ENCODE measurements at places on chromosomes 5 and 9.

DNA sequence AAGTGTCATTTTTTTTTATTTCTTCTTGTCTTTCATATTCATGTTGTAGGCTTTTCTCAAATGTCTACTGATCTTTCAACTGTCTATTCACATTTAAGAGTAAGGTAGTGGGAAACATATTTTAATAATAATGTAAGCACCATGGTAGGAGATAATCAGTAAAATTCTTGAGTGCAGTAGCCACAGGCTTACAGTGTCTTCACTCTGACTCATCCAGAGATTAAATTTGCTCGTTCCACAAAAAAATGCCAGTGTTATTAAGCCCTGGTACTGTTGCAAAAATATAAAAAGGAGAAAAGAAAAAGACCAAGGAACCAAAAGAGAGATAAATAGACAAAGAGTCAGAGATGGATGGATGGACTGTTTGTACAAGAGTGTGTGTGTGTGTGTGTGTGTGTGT lies 43.0 kb downstream of the PARP8 start:
- DNase-seq = no peak

GRCh38 chr5:66113160-66113559 lies 30.9 kb upstream of the SREK1 start:
- no peak for DNase-seq

- no peak for DNase-seq
Measured at GRCh38 chr9:104765138-104765537, 1.2 kb downstream of the NIPSNAP3B start.

DNA sequence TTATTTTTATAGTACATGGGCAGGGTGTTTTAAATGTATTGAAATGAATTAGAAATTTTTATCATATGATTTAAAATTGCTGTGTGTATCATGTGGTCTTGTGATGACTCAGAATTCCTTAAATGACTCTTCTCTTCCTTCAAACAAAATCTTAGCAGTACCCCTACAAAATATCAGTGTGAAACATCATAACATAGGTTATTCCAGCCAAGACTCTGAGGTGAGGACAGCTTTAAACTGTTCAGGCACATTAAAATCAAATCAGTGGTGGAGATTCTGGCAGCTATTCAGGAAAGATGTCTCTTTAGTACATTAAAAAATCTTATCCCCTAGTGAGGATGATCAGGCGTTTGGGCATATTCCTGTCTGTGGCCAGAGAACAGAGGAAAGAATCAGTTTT lies 174.0 kb downstream of the MAN2A1 start:
- no peak for DNase-seq

DNA sequence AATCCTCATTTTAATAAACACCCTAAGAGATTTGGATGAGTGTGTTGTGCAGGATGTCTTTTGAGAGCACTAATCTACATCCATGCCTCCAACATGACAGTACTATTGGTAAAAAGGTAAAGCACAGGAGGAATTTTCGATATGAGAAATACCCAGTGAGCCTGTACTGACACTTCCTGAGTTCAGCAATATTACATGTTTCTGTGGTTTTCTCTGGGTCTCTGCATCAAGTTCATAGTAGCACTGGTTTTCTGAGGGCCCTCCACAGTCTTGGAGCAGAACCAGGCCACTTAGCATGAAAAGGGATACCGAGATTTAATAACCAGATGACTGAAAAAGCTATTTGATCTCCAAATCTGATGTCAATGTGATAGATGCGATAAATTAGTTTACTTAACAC lies 524.1 kb downstream of the TMEM38B start:
- no peak for DNase-seq

GRCh38 chr5:1754531-1755220 lies 45.0 kb downstream of the MRPL36 start:
- no peak for DNase-seq

DNA sequence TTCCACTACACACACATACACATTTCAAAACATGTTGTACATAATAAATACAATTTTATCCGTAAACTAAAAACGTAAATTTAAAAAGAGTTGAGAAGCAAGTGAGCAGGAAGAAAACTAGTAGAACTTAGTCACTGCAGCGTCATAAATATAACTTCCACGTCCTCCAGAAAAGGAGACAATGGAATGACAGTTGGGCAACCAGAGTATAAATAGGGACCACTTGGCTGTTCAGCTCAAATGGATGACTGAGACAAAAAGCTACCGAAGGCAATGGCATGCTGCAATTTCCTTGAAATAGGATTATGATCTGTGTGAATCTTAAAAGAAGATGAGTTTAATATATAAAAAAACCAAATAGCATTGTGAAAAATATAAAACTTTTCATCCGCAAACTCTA lies 438.5 kb upstream of the RGMB start:
- no peak for DNase-seq

GRCh38 chr5:146313027-146313426 lies 25.6 kb upstream of the POU4F3 start:
- no peak for DNase-seq

GRCh38 chr5:68395926-68396511 lies 180.5 kb downstream of the PIK3R1 start:
- peak; percentile 33 for DNase-seq

GRCh38 chr9:107153336-107153735 lies 129.7 kb upstream of the RAD23B start:
- no peak for DNase-seq

- no peak for DNase-seq
Measured at GRCh38 chr9:121048618-121049017, 1.5 kb downstream of the C5 start.

GRCh38 chr9:4970970-4971641 lies 14.0 kb upstream of the JAK2 start:
- DNase-seq = no peak

- no peak for DNase-seq
Measured at GRCh38 chr5:74042959-74043358, 417.0 kb downstream of the ARHGEF28 start.

GRCh38 chr9:12633016-12633765 lies 60.0 kb upstream of the TYRP1 start:
- DNase-seq = no peak

DNA sequence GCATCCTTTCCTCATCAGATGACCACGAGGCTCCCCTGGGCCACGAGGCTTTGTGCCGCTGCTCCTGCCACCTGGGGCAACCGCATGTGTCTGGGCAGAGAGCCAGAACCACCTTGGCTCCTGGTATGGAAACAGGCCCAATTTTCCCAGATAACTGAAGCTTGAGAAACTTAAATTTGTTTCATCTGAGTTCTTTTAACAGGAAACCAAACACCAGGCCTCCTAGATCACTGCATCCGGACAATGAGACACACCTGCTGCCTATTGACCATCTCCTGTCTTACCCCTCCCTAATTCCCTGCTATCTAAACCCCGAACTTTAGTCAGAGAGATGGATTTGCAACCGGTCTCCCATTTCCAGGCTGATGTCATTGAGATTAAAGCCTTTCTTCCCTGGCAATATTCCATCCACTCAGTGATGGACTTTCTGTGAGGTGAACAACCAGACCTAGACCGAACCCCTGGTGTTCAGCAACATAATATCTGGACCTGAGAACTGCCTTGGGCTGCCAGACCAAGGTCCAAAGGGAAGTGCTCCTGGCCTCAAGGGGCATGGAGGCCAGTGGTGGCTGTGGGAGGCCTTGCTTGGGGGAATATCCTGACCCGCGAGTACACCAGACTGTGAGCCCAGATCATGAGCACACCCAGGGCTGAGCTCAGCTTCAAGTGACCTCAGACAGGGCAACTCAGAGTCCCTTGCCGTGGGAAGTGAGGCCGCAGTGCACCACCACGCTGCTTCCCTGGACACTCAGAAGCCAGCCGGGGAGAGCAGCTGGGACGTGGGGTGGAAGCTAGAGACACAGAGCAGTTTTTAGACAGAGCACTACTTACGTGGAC lies 199.7 kb downstream of the HSPA4 start:
- no peak for DNase-seq

GRCh38 chr5:65830856-65831255 lies 95.5 kb upstream of the ERBIN start:
- no peak for DNase-seq

GRCh38 chr5:172150514-172151425 lies 37.3 kb downstream of the STK10 start:
- DNase-seq = no peak

DNA sequence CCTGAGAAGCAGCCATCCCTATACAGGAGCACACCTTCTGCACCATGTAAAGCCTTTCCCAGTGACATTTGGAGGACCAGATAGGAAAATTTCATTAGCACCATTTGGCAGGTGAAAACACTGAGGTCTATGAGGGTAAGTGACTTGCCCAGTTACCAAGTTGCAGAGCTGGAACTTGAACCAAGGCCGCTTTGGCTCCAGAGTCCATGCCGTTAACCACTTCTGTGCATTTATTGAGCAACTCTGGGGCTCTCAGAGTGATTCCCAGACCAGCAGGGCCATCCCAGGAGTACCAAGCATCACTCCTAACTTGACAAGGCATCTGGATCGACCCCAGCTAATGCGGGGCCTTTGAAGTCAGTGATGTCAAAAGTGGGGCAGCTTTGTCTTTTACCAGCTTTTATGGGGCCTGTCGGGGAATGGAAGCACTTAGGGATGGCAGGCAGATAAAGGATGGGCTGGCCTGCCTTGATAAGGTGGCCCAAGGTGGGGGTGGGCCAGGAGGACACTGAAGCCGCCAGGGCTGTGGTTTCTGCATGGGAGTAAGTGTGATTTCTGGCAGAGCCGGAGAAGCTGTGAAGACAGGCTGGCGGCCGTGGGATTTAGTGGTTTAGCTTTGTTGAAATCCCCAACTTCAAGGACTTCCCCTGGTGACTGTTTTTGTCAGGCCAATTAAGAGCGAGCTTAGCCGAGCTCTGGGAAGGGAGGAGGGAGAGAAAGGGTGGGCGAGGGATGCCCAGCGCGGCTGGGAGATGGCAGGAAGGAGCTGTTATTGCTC lies 127.3 kb downstream of the MACROH2A1 start:
- peak; percentile 38 for DNase-seq

GRCh38 chr5:74235552-74235951 lies 405.0 kb downstream of the ENC1 start:
- DNase-seq = no peak

DNA sequence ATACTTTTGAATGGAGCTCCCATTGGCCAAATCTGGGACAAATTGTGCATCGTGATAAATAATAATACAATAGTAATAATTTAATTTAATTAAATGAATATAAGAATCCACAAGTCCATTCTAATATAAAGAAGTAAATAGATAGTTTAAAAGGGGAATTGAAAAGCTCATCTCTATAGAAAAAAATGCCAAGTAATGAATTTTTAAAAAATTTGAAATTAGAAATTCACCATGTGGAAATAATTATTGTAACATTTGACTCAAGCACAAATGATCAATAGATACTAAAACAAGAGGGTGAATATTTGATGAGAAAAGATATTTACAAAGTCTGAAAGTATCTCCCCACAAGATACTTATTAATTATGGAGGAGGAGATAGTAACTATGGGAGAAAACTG lies 467.4 kb downstream of the CETN3 start:
- DNase-seq = no peak

DNA sequence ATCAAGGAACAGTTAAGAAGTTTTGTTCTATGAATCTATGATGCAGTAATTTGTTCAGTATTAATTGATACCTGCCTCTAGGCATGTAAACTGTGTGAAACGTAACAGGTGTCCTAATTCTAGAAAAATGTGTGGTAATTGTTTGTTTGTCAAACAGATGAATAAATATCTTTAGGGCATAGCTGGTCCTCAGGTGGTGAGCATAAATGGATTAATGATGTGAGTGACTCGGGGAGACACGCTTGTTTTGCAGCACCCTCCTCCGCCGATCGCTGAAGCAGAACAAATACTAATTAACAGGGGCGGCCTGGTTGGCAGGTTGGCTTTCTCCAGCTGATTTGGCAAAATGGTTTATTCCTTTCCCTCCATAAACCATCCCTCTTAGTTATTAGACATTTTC lies 88.8 kb downstream of the TLE4 start:
- DNase-seq = no peak

DNA sequence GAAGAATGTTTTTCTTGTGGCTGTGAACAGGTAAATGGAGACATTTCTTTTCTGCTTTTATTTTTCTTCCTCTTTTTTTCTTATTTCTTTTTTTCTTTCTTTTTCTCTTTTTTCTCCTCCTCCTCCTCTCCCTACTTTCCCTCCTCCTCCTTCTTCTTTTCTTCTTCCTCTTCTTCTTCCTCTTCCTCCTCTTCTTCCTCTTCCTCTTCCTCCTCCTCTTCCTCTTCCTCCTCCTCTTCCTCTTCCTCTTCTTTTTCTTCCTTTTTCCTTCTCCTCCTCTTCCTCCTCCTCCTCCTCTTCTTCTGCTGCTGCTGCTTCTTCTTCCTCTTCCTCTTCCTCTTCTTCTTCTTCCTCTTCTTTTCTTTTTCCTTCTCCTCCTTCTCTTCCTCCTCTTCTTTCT lies 65.3 kb upstream of the NTRK2 start:
- DNase-seq = no peak

- no peak for DNase-seq
Measured at GRCh38 chr9:89538871-89539270, 41.0 kb upstream of the SEMA4D start.

DNA sequence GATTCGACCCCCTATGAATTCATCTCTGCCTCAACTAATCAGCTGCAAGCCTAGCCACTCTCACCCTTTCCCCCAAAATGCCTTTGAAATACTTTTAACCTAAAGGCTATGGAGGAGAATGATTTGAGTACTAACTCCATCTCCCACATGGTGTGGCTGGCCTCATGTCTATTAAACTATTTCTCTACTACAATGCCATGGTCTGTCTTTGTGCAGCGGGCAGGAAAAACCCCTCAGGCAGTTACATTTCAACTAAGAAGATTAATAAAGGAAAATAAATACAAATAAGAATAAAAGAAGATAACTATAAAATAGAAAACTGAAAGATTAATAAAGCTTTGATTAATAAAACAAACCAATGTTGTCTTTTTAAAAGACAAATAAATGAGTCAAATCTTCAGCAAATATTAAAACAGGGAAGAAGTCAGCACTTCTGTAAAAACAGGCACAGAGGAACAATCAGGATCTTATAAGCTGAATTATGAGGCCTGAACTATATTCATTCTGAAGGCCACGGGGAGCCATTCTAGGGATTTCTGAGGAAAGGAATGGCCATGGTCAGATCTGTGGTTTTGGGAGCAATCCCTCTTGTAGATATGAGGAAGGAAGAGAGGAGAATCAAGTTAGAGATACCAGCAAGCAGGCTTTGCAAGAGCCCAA lies 116.1 kb upstream of the SLC12A2 start:
- no peak for DNase-seq

- no peak for DNase-seq
Measured at GRCh38 chr5:142640316-142641005, 45.4 kb downstream of the FGF1 start.
